Kidney epithelial cell (primary cell): ENCODE measurements at places on chromosomes 7 and 10. TPM values are rescaled to one million over a fixed set of nuclear protein-coding genes. Genes with fewer than 3 reads are reported as not detected.

- DNase-seq: no peak
Measured at GRCh38 chr10:13614530-13615332, 28.0 kb downstream of the PRPF18 start.

GRCh38 chr10:88194041-88194887, 330.8 kb downstream of the PTEN start:
- DNase-seq: no peak

DNA sequence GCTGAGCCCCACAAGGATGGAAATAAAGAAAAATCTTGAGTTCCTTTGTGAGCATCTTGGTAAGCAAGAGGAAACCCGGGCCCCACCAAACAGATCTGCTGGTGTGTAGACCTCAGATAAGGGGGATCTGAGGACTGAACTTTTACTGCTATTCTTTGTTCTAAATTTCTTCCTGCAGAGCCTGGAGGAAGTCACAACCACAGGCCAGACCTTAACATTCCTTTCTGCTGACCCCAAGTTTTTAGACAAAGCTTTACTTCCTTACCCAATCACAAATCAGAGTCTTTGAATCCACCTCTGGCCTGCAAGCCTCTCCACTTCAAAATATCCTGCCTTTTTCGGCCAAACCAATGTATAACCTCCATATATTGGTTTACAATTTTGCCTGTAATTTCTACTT, 352.6 kb upstream of the AUTS2 start:
- DNase-seq: no peak

DNA sequence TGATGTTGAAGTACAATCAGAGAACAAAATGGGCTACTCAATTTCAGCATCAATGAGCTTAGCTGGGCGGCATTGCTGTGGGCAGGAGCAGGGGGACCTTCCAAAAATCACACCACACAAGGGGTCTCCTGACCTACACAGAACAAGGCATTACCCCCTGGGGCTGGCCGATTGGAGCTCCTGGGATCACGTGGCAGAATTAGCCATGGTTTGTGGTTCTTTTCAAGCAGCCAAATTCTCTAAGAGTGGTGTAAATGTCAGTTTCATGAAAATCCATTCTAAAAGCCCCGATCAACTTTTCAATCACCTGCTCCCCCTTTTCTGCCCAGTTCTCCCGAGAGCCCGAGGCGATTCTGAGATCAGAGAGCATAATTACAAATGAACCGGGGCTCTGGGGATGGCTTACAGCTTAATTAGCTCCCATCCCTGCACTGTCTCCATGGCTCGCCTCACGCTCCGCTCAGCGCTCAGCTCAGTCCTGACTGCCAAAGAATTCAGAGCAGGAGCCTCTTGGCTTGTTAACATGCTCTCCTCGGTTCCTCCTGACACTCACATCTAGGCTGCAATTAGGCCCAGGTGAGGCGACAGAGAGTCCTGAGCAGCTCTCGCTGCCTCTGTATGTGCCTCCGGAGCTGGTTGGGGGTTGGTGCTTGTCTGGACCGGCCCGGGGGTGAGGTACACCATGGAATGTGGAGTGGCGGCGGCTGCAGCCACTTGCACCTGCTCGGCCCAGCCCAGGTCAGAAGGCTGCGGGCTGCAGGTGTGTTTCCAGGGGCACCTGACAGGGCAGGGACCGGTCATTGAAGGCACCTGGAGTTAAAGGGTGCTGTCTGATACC, 111.8 kb downstream of the WDR11 start:
- DNase-seq: no peak

DNA sequence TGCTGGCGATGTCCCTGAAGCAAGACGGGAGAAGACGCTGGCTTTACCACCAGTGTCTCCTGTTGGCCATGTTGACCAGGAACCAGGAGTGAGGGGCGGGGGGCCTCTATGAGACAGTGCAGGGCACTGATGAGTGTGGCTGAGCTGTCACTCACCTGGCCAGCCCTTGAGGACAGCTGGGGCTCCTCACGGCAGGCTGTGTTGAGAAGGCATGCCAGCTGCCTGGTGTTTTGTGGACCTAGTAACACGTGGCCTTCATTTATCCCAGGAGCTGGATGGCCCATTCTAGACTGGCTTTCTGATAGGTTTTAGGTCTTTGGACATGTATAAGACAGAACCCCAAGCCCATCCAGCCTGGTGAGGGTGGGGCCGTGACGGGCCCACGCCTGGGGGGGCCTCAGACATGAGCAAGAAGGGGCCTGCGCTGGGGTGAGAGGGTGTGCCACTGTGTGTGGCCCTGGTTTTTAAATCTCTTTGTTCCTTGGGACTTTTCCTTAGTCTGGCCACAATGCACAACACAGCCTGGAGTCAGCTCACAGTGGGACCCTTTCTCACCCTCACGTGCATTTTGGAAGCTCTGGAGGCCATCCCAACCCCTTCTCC, 10.5 kb downstream of the RHBDD2 start:
- DNase-seq: no peak

DNA sequence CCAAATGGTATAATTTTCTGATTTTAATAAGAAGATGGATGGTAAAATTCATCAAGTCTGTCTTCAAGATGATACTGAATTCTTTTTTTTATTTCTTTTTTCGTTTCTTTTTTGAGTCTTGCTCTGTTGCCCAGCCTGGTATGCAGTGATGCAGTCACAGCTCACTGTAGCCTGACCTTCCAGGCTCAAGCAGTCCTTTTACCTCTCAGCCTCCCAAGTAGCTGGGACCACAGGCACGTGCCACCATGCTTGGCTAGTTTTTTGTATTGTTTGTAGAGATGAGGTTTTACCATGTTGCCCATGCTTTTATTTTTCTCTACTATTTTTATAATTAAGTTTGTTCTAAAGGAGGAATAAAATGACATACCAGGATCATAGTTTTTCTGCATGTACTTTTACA, 52.1 kb upstream of the HELLS start:
- no peak for DNase-seq

GRCh38 chr10:102869258-102870198, at the start of gene AS3MT:
TSS of gene AS3MT (plus strand) at chr10:102869470. CDS start at chr10:102869593, 123 bp downstream.
- DNase-seq: no peak

The CRHR2 gene
- not detected in 2 replicates for total RNA-seq

The FXYD4 gene
- not detected in 2 replicates for total RNA-seq

The CCSER2 gene
- total RNA-seq: 28.0 and 28.6 TPM in 2 replicates

The RSPH10B2 gene
- total RNA-seq: 0.96 TPM in 1 of 2 replicates, not detected in the other

The EDRF1 gene
- 11.8 and 15.2 TPM in 2 replicates for total RNA-seq
